Pancreas (tissue), 10 donors: ENCODE measurements at places on chromosomes 16 and 17. TPM values are rescaled to one million over a fixed set of nuclear protein-coding genes. Genes with fewer than 3 reads are reported as not detected.

GRCh38 chr17:78449983-78450595 is 71.6 kb downstream of the PGS1 start:
- DNase-seq = no peak

The PKMYT1 gene
- 3.7 TPM for polyA plus RNA-seq

DNA sequence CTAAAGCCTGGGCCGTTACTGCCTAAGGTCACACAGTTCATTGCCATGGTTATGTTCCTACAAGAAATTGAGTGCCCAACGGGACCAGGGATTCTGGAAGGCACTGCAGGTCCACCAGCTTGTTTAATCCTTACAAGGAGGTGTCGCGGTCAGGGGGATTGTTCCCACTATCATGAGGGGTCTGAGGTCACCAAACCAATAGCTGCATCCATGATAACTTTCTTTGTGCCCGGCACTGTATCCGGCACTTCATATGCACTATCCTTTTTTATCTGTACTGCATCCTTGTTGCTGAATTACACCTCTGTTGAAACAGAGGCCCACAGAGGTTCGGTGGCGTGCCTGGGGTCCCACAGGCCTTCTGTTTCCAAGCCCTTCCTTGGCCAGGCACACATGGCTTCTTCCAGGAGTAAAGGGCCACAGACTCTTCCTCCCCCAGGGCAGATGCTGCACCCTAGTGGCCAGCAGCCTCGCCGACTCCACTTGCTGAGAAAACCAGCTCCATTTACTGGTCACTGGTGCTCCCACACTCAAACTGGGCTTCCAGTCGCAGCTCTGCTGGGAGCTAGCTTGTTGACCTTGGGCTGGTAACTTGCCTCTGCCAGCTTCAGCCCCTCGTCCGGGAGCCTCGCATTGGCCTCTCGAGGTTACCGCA is 82.0 kb upstream of the PLCG2 start:
- DNase-seq = peak; percentile 86

- DNase-seq = no peak
These were observed 218.5 kb upstream of the CIBAR2 start for GRCh38 chr16:85330694-85331188.

DNA sequence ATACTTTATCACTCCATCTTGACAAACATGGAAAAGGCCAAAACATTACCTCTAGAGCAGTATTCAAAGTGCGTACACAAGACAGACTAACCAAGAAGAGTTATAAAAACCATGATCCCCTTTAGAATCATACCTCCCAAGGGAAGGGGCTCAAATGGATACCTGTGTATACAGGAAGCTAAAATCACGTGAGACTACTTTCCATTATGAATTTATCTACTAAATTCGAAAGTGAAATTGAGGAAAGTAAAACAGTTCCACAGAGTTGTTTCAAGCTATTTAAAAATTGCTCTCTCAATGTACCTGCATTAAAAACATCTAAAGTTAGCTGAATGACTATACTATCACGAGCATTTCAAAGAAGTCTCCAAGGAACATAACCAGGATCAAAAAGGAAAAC is 32.7 kb downstream of the AP1G1 start:
- no peak for DNase-seq

DNA sequence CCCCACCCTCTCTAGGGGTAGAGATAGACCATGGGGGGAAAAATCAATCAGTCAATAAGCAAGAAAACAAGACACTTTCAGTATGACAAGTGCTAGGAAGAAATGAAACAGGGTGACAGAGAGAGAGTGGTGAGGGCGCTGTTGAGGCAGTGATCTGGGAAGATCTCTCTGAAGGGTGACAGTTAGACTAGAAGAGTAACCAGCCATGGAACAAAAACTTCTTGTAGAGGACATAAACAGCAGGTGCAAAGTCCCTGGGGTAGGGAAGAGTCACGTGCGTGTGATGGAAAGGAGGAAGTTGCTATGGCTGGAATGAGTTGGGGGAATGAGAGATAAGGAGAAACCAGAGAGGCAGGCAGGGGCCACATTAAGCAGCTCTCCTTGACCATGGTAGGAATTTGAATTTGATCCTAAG is 16.8 kb upstream of the EMP2 start:
- no peak for DNase-seq

The NPIPA5 gene
- 30.4 TPM for polyA plus RNA-seq

DNA sequence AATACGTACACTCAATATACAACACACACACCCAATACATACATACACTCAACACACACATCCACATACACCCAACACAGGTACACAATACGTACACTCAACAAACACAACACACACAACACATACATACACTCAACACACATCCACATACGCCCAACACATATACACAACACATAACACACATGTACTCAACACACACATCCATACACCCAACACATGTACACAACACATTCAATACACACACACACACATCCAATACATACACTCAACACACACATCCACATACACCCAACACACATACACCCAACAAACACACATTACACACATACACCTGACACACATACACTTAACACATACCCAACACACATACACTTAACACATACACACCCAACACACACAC is 95.9 kb downstream of the CCDC182 start:
- no peak for DNase-seq

DNA sequence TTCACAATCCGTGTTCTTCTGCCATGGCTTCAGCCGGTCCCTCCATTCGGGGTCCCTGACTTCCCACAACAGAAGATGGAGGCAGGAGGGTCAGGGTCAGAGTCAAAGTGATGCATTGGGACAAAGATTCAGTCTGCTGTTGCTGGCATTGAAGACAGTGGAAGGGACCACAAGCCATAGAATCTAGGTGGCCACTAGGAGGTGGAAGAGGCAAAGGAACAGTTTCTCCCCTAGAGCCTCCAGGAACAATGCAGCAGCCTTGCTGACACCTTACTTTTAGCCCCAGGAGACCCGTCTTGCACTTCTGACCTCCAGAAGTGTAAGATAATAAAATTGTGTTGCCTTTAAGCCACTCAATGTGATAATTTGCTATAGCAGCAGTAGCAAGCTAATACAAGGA is 55.9 kb downstream of the MFSD11 start:
- no peak for DNase-seq

DNA sequence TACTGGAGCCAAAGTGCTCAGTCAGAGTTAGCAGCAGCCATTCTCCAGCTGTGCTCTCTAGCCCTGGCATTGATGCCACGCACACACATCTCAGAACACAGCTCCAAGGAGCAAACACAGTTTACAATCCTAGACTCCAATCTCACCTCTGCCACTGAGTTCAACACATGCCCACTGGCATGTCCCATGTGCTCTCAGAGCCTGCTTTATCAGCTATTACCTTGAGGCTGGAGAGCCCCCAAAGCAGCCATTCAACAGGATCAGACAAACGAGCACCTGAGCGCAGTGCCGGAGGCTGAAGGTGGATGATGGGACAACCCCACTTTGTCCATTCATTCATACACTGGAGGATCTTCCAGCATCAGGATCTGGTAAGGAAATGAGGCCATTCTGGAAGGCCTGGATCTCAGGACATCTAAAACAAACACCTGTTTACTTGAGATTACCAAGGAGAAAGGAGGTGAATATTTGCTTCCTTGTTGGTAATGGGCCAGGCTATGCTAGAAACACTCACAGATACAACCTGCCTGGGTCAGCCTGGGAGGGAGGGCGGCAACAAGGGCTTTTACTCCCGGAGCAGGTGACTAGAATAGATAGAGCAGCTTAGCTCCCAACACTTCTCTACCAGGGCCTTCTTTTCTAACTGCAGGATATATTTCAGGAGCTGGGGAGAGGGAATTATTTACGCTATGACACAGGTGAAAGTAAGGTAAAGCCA is 25.4 kb downstream of the RANBP10 start:
- no peak for DNase-seq

- DNase-seq = no peak
These were observed 361.6 kb downstream of the GRIN2A start for GRCh38 chr16:9820476-9821246.

- DNase-seq = no peak
These were observed 1.5 kb downstream of the DLG4 start for GRCh38 chr17:7218166-7218565.

DNA sequence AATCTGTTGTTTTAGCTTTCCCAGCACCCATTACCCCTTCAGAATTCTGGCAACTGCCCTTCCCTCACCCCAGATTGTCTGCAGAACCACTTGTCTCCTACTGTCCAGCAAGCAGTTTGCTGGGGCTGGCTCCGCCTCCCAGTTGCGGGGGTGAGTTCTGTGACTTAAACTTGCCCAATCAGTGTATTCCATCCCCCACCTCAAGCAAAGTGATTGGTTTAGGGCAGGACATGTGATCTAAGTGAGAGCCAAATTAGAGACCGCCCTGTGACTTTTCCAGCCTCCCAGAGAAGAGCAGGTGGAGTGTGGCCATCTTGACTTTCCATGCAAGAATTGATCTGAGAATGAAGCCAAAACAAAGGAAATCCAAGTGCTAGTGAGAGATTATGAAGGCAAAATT is 22.7 kb upstream of the SRCIN1 start:
- DNase-seq = no peak

DNA sequence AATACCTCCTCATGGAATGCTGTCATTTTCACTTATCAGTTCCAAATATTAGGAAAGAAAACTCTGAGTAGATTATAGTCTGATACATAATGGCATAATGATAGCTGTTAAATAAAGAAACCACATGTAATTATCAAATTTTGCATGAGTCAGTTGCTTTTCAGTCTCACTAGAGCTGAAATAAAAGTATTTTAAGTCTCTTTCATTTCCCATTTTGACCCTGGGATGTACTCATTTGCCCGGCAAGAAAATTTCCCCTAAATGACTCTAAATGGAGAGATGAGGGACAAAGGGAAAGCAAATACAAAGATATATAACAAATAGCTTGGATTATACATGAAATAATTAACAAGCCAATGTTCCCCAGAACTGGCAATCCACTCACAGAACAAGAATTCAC is 47.9 kb upstream of the CPHXL start:
- DNase-seq = no peak

GRCh38 chr16:75061669-75062068 is 54.9 kb downstream of the LDHD start:
- no peak for DNase-seq

DNA sequence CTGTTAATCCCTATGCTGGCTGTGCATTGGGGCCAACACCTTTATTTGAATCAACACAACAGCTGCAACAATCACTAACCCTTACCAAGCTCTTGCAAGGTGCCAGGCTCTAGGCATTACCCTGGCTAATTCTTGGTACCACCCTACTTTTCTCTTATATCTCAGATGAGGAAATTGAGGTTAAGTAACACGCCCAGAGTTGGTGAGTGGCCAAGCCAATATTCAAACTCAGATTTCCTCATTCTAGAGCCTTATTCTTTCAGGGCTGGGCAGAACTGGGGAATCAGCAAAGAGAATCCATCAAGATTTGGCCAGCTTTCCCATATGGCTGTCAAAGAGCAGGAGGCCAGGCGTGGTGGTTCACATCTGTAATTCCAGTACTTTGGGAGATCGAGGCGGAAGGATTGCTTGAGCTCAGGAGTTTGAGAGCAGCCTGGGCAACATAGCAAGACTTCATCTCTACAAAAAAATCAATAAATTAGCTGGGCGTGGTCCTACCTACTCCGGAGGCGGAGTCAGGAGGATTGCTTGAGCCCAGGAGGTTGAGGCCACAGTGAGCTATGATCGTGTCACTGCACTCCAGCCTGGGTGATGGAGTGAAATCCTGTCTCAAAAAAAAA is 23.7 kb downstream of the ARSG start:
- DNase-seq = no peak

DNA sequence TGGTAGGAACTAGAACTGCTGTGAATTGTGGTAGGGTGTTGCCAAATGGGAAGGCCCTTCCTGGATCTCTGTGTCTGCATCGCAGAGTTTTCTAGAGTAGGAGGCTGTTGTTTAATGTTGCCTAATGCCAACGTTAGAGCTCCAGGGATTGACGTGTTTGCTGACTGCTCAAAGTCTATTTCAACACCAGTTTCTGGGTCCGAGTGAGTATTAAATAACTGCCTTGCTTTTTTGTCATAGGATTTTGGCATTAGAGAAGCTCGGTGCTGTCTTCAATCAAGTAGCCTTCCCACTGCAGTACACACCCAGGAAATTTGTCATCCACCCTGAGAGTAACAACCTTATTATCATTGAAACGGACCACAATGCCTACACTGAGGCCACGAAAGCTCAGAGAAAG is 40.0 kb downstream of the SF3B3 start:
- DNase-seq = no peak

DNA sequence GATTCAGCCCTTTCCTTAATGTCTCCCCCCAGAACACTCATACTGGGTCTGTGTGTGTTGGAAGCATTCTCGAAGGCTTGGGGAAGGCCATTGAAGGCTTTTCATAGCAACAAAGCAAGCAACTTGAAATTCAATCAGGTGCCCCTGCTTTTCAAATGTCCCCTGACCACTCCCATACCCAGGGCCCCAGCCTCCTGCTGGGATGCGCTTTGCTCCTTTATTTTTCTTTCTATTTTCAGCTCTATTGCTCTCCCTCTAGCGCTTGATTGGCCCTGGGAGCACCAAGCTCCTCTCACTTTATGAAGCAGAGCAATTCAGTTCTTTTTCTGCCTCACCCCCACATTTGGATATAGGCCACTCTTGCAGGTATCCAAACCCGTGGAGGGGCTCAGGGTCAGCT is 92.0 kb downstream of the WSCD1 start:
- no peak for DNase-seq

- DNase-seq = no peak
These were observed 40.7 kb downstream of the FOXK2 start for GRCh38 chr17:82560252-82560642.

GRCh38 chr17:48499248-48499647 is 31.6 kb downstream of the HOXB1 start:
- DNase-seq = no peak

DNA sequence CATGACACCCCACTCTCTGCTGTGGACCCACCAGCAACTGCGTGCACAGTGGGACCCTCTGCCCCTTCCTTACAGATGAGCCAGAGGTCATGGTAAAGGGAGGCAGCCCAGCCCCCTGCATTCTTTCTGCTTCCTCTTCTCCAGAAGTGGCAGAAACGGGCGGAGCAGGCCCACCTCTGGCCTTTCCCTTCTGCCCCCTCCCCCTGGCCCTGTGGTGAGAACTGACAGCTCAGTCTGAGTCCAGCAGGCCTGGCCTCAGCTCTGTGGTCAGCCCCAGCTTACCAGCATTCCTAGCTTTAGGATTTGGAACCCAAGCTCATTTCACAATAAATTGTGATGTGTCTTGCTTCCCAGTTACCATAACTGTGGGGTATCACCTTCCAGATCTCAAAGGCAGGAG is 4.8 kb upstream of the ANKRD11 start:
- no peak for DNase-seq

GRCh38 chr16:53129281-53130158 is 74.7 kb downstream of the CHD9 start:
- DNase-seq = no peak

- no peak for DNase-seq
These were observed 74.5 kb downstream of the ZNF423 start for GRCh38 chr16:49781401-49781800.

DNA sequence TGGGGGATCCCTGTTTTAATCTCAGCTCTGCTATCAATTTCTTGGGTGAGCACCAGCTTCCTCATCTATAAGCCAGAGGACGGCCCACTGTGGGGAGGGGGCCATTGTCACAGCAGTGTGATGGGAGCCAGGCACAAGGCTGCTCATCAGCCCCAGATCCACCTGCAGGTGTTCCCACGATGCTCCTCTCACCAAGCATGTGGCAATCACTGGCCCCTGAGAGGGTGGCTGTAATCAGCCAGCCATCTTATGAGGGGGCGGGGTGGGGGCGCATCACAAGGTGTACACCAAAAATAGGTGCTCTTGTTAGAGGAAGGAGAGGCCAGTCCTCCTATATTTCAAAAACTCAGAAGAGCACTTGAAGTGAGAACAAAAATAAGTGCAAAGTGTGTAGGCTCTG is 31.2 kb downstream of the HNF1B start:
- peak; percentile 81 for DNase-seq

The LDAF1 gene
- polyA plus RNA-seq = 8.8 TPM

GRCh38 chr16:81595629-81596292 is 151.2 kb downstream of the CMIP start:
- no peak for DNase-seq
